ENCODE measurements at places on chromosomes 16 and 17.

DNA sequence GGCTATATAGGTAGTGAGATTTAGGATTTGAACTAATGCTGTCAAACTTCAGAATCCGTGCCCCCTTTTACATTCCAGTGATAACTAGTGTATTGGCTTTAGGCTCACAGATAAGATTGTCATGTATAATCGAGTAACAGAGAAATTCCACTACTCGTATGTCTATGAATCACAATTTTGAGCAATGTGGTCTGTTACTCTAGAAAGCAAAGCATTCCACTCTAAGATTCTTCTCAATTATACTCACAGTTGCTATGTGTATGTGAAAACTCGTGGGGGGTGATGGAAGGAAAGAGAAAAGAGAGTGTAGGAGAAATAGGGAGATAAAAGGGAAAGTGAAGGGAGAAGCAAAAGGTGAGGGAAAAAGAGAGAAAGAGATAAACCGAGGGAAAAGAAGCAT, 1175.1 kb upstream of the GOT2 start:
- no peak for DNase-seq

DNA sequence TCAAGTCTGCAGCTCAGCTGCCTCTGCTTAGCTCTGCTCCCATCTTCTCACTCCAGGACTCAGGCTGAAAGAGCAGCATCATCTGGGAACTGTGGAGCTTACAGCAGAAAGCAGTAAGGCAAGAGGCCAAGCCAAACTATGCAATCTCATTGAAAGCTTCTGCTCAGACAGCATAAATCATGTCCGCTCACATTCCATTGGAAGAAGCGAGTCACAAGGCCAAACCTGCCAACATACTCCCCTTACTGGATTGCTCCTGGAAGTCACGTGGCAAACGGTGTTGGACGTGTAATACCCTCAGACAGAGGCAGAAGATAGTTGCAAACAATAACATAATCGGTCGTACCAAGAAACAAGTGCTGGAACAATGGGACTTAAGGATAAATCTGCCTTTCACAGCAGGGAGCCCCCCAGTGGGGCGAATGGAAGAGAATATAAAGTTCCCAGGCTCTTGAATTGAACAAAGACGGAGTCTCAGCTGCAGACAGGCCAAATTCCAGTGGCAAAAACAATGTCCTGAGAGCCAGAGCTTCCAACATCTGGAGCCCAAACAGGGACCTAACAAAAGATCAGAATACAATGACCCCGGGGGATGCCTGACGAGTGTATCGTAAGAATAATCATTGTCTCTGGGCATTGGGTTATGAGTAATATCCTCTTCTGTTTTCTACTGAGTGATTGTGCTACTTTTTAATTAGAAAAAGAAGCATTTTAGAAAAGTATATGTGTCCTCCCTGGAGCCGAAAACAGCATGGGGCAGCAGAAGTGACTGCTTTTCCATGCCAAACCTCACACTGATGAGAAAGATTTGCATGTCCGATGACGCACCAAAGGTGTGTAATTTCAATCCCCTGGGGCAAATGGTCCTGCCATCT, 68.4 kb downstream of the CMC2 start:
- no peak for DNase-seq

- peak; percentile 26 for DNase-seq
These were observed 13.3 kb downstream of the SLC16A3 start for GRCh38 chr17:82241926-82242697.

- no peak for DNase-seq
These were observed 3.0 kb downstream of the ST6GALNAC2 start for GRCh38 chr17:76582660-76583059.

DNA sequence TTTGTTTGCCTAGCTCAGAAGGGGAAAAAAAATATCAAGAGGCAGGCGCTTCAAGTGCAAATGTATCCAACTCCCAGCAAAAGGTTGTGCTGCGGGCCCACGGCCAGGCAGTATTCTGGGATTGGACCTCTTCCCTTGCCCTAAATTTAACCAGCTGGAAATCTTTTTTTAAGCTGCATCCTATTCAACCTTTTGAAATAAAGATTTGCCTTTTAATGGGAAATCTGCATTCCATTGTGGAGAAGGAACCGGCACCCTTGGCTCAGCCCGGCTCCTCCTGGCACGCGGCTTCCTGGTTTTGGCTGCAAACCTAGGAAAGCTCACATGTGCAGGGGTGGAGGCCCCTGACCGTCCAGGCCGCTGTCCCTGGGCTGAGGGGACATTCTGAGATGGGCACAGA, 38.8 kb upstream of the ENPP7 start:
- DNase-seq, result no peak

DNA sequence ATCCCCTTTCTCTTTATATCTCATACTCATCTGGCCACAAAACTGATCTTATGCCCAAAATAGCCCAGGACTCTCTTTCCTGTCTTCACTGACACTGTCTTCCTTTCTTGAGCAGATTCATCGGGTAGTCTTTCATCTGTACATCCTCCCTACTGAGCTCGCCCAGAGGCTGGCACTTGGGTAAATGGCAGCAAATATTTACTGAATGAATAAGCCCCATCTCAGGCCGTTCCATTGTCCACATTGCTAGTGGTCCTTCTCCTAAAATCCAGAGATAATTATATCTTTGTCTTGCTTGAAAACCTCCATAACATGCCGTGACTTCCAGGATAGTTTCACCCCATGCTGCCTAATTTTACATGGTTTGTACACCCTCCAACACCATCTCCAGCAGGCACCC, 158.1 kb upstream of the SDK2 start:
- no peak for DNase-seq

GRCh38 chr16:78889346-78889745, 711.2 kb downstream of the MAF start:
- DNase-seq, result no peak

- no peak for DNase-seq
These were observed 262.9 kb downstream of the PARN start for GRCh38 chr16:14366974-14367707.

- DNase-seq, result no peak
These were observed 3.4 kb upstream of the VPS53 start for GRCh38 chr17:718075-718474.

DNA sequence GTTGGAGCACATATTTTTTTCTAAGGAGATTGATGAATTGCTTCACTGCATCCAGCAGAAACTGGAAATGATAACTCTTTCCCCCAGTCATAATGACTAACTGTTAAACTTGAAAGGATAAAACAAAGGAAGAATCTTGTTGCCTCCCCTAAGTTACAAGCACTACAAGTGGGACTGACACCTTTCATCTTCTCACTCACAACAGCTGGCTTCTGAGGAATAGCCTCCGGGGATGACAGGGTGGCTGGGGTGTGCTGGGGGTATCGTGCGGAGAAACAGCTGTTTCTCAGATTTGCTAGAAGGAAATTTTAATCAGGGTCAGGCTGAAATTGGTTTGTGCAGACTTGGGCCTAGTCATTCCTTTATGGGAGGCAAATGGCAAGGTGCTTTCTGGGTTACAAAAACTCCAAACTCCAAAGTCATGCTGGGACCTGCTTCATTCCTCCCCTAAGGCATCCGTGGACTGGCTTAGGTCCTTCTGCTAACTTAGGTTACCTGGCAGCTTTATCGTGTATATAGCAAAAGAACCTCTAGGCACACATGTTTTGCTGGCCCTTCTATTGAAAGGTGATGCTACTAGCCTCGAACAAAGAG, 557.2 kb downstream of the TOX3 start:
- DNase-seq, result no peak

DNA sequence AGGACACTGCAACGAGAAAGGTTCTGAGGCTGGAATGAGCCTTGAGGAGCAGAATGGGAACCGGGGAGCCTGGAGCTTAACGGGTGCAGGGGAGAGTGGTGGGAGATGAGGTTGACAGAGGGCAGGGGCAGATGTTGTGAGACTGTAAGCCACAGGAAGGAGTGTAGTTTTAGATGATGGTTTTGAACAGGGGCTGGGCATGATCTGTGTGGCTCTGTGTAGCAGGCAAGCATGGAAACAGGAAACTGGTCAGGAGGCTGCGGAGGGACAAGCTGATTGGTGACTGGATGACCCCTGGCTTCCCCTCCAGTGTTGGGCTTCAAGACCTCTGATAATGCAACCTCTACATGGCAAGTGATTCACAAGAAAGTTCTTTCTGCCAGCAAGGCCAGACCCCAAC, 1.4 kb upstream of the CNGB1 start:
- DNase-seq, result no peak

DNA sequence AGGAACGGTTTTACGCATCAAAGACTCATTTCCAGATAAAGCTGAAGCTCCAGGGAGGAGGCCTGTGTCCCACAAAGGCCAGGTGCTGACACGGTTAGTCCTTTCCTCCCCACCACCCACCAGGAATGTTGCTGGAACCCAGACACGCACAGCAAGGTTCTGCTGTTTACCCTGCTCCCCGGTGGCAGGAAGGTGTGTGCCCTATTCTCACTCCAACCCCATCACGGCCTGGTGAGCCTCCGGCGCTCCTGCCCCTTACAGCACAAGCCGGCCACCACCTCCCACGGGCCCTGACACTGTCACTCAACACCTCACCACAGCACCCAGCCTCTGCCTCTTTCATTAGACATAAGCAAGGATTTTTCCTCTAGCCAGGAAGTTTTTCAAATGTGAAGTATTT, 47.8 kb downstream of the ANKRD11 start:
- no peak for DNase-seq

- DNase-seq, result no peak
These were observed 27.9 kb upstream of the TNRC6A start for GRCh38 chr16:24701521-24701951.

GRCh38 chr16:27852116-27852515, 211.4 kb downstream of the GSG1L start:
- DNase-seq, result no peak

DNA sequence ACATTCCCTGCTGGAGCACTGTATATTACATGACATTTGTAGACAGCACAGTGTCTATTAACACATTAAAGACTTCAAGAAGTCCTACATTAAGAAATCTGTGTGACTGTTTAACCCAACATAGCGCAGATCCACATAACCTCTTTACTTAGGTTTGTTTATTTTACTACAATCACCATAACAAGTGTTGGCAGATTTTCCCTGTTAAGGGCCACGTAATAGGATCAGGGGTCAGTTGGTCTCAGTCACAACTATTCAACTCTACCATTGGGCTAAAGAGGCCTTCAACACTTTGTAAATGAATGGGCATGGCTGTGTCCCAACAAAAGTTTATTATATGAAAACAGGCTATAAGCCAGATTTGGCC, 51.3 kb upstream of the ADORA2B start:
- DNase-seq, result no peak

GRCh38 chr16:63690267-63690666, 1431.6 kb downstream of the CDH11 start:
- no peak for DNase-seq

DNA sequence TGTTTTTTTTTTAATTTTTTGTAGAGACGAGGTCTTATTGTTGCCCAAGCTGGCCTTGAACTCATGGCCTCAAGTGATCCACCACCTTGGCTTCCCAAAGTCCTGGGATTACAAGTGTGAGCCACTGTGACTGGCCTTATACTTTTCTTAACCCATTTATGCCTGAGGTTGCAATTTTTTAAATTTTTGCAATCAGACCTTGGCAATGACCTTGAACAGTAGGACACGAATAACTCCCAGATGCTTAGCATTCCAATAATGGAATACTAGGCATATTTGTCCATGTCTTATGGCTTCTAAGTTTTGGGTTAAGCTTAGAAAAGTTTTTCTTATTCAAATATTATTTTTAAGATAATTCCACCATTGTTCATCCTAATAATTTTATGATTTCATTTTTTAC, 28.3 kb upstream of the TMEM97 start:
- DNase-seq, result no peak

GRCh38 chr17:27760069-27760885, 40.1 kb downstream of the NOS2 start:
- peak; percentile 65 for DNase-seq

DNA sequence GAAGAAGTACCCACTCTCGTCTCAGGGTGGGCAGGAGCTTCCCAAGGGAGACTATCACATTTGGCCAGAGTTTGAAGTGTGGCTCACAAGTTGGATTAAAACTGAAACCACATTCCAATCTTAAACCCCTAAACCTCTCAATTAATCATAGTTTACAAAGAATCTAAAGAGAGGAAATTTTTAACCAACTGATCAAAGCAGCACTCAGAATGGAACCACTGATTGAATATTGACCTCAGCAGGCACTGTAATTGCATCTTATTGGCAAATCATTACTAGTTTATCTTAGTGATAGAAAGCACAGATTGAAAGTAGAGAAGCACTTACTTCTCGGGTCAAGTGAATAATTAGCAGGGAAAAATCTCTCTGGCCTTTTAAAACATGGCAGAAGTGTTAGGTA, 491.6 kb downstream of the TOX3 start:
- no peak for DNase-seq

GRCh38 chr17:72617557-72617956, 474.9 kb downstream of the SLC39A11 start:
- no peak for DNase-seq

DNA sequence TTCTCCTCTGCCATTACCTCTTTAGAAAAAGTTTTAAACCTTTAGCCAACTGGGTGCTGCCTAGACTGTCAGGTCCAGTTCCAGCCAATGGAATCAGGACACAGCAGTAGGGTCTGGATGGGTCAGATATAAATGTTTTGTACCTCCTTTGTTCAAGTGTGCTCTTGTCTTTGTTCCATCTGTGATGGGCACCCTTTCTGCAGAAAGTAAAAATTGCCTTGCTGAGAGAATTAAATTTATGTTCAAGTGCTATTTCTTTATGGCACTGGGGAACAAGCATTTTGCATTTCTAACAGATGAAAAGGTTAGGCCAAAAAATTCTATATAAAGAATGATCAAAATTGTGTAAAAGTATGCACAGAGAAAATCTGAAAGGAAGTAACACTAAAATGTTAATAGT, 5.2 kb upstream of the HP start:
- no peak for DNase-seq

- DNase-seq, result no peak
These were observed 23.5 kb downstream of the TUBG1 start for GRCh38 chr17:42632949-42633444.

DNA sequence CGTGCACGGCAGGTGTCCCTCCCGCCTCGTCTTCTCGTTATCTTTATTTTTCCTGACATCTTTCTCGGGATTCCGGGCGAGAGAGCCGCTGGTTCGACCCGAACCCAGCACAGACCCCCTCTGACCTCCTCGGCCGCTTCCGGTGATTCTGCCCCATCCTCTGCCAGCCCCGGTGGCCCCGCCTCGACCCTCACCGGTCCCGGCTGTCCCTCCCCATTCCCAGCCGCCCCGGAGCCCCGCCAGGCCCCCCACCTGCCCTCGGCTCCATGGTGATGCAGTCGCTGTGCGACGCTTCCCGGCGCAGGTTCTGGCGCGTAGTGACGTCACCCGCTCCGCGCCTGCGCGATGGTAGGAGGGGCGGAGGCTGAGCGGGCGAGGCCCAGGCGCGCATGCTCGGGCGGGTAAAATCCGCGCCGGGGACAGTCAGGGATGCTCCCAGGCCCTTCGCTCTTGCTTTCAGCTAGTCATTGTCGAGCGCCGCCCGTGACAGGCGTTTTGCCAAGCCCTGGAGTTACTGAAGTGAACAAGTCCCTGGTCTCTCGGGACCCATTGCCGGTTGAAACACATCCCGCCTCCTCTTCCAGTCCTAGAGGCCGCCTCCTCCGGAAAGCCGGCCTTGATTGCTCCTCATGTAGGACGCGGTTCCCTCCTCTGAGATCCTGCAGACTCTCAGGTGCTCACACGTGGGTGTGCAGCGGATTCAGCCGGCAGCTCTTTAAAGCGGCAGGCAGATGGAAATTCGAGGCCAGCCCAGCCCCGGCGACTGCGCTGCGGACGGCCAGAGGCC, at the start of gene MTHFSD:
Gene MTHFSD (minus strand): TSS at position 319 of the 787 bp plus-strand sequence. CDS start 51 bp downstream, at position 268.
- peak; percentile 98 for DNase-seq
